Stimulated activated CD8-positive, alpha-beta memory T cell treated with anti-CD3 and anti-CD28 coated beads, Interleukin-4, amount 100 ng/mL, for 1 hour (primary cell): ENCODE measurements at places on chromosomes 11 and 22.

DNA sequence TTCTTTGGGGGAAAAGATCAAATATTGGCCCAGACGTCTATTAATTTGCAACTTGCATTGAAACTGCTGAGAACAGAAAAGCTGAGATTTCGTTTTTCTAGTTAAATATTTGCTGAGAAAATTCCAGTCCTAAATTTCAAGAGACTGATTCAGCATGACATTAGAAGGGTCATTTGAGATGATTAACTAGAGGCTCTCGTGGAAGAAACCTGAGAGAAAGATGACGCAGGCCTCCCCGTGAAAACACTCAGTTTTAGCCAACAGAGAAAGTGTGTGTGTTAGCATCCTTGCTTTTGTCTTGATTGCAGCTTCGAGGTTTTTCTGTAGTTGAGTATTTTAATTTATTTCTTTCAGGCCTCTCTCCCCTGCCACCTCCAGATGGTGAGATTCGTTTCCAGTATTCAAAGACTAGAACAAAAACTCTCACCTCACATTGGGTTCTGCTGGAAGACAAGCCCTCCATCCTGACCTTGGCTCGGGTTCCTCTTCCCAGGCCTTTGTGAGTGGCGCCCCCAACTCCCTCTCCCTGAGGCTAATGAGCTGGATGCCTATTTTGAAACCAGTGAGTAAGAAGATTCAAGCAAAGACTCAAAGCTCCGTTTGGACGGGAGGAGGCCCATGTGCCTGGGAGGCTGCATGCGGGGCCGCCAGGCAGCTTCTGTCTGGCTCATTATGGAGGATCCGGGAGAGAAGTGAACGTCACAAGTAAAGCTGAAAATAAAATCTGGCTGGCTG lies 52.4 kb downstream of the CELSR1 start:
- no peak for DNase-seq

DNA sequence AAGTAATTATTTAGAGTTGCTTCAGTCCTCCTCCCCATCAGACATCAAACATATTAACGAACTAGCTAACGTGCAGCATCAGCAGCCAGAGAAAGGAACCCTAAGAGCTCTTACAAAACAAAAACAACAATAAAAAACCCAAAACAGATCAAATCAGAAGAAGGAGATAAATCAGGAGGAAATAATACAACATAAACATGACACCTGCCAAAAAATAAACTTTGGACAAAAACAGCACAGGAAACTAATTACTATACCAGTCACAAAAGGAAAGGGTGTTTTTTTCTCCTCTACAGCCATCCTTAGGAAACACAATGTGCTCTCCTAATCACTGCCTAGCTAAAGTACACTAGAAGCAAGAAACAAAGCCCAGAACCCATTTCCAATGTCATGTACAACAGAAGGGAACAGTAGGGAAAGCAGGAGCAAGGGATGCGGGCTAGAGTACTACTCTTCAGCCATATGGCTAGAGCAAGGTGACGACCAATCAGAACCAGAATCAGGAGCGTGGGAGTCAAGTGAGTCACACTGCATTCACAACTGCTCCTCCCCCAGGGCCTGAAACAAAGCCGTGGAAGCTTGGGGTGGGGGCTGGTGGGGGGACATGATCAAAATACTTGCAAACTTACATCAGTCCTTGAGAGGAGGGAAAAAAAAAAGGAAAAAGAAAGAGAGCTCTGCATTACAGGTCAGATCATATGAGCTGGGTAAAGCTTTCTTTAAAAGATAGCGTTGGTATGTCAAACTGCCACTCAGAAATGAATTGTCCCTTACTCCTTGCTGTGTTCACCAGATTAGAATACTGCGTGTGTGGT lies 60.4 kb downstream of the LARGE2 start:
- no peak for DNase-seq

- no peak for DNase-seq
Observed at GRCh38 chr11:119445850-119446249, 22.9 kb upstream of the THY1 start.

DNA sequence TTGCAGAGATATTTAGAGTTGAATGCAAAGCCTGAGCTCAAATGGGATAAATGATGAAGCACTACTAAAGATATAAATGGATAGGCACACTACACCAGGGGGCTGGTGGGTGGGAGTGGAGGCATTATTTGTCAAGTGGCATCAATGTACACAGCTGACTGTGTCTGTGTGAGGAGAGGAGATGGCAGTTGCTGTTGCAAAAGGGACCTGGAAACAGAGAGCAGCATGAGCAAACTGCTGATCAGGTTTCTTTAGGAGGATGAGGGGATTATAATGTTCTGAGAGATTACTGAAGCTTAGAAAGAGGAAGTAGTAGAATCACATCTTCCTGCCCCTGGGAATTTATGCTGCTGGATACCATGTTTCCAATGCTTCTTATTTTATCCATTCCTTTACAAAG lies 39.4 kb upstream of the LIN7C start:
- no peak for DNase-seq

GRCh38 chr11:132254906-132255305 lies 884.5 kb downstream of the NTM start:
- DNase-seq, result no peak

DNA sequence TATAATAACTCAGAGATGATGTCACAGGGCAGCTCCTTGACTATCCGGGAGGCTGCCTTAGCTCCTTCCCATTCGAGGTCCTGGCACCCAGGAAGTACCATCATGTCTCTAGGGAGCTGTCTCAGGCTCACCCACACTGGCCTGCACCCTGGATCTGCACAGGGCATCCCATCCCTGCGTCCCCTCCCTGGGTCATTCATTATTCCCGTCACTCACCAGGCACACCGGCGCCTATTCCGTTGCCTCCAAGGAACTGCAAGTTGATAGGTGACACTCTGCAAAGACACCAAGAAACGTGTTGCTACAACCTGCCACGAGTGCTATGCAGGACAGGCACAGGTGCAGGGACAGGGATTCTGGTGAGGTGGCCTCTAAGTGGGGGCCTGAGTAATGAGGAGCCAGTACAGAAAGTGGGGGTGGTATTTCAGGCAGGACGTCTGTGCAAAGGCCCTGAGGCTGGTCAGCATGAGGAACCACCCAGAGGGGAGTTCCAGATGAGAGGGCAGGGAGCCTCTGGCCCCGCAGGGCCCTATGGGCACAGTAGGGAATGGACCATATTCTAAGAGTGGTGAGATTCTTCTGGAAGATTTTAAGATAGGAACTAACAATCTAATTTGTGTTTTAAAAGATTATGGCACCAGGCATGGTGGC lies 71.6 kb upstream of the SHANK2 start:
- no peak for DNase-seq

DNA sequence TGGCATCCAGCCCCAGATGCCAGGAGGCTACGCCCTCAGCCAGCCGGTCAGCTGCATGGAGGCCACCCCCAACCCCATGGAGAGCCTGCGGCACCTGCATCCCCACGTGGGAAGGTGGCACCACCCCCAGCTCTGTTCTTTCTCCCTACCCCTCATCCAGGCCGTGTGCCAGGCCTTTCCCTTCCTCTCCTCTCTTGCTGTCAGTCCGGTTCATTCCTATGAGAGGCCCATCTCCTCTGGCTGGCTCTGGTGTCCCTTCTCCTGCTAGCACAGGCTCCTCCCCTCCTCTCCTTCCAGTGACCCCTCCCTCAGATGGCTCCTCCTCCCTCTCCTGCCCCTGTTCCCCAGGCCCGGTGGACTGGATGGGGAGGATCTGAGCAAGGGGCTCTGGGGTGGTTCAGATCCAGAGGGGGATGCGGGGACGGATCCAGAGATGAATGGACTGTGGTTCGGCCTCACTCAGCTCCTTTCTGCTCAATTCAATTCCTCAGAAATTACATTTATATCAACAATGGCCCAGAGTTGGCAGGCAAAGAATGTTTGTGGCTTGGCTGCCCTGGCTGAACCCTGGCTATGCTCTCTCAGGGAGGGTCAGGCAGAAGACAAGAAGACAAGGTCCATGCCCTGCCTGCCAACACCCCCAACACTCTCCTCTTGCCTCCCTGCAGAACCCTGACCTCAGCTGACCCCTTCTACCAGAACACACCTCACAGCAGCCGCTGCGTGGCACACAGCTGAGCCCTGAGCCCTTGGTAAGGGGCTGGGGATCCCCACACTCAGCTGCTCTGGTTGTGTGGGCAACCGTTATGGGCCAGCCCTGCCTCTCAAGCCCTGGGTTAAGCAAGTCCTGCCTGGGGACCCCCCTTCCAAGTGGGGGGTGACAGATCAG lies 18.5 kb upstream of the LRRC10B start:
- no peak for DNase-seq

- DNase-seq, result no peak
Observed at GRCh38 chr11:112786196-112786595, 175.0 kb upstream of the NCAM1 start.

DNA sequence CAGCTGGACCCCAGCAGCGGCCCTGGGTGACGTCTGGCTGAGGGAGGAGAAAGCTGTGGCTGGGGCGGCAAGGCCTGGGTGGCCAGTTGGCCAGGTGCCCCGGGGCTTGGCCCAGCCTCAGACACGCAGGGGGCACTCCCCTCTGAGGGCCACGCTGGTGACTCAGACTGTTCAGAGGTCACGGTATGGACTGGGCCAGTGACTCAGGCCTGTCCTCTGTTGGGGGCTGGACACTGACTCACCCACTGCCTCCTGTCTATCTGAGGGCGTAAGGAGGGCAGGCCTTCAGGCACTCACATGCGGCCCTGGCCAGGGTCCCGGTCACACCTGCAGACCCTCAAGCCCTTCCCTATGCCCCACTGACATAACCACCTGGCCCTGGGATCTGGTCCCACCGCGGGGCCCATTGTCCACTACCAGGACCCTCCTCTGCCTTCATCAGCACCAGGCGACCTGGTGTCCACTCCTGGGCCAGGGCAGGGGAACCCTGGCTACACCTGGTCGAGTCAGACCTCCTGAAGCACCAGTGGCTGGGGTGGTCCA lies 3.7 kb upstream of the MUC5AC start:
- DNase-seq, result no peak

GRCh38 chr11:70506658-70506970 lies 108.3 kb downstream of the CTTN start:
- no peak for DNase-seq

DNA sequence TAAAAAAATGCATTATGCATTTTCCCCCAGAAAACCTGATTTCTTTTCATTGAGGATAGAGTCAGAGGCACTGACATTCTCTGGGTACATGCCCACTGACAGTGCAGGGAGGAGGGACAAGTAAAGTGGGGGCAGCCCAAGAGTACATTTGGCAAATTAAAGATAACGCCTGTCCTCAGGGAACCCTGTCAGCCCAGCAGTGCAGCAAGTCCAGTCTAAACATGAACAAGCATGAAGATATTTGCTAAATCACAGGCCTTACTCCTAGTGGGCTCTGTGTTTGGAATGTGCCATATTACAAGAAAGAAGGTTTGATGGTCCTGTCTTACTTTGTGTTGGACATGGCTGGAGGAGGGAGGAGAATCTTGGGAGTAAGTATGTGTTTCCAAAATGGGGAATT lies 37.9 kb downstream of the AMOTL1 start:
- no peak for DNase-seq

- no peak for DNase-seq
Observed at GRCh38 chr11:114496915-114497314, 57.6 kb downstream of the REXO2 start.

- DNase-seq, result no peak
Observed at GRCh38 chr11:73173755-73174494, 31.8 kb upstream of the FCHSD2 start.

- DNase-seq, result no peak
Observed at GRCh38 chr11:3723014-3723708, 52.0 kb upstream of the CHRNA10 start.

GRCh38 chr11:1447845-1448825 lies 38.4 kb downstream of the MOB2 start:
- no peak for DNase-seq

DNA sequence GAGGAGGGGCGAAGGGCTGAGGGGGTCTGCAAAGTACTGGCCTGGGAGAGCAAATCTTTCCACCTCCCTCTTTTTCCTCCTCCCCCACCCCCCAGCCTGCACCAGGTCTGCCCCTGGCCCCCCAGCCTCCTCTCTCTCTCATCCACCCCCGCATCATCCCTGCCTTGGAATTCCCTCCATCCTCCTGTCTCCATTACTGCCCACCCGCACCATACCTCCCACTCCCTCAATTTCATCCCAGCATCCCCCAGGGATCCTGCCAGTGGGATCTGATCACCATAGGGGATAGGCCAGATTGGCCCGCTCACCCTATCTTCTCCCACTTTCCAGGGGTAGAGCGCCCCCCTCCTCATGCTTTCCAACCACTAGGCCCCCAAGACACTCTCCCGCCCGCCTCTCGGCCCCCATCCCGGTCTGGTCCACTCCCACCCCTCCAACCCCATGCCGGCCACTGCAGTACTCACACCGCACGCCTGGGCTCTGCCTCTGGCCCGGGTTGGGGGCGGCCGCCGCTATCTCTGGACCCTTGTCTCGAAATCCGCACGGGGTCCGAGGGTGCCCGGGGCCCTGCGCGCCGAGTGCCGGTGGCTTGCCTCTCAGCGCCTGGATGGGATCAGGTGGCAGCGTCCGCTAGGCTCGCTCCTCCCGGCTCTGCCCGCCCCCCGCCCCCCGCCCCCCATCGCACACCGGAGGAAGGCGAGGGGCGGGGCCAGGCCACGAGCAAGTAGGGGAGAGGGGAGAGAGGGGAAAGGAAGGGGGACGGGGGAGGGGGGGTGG lies at the start of gene GAL3ST3:
GAL3ST3 (minus strand) TSS at position 615 of the 777 bp plus-strand sequence. CDS start 3,746 bp downstream, outside the sequence.
- no peak for DNase-seq

- no peak for DNase-seq
Observed at GRCh38 chr11:94199136-94200130, 70.8 kb downstream of the PANX1 start.

- DNase-seq, result no peak
Observed at GRCh38 chr11:60647087-60647486, 52.3 kb upstream of the MS4A8 start.

DNA sequence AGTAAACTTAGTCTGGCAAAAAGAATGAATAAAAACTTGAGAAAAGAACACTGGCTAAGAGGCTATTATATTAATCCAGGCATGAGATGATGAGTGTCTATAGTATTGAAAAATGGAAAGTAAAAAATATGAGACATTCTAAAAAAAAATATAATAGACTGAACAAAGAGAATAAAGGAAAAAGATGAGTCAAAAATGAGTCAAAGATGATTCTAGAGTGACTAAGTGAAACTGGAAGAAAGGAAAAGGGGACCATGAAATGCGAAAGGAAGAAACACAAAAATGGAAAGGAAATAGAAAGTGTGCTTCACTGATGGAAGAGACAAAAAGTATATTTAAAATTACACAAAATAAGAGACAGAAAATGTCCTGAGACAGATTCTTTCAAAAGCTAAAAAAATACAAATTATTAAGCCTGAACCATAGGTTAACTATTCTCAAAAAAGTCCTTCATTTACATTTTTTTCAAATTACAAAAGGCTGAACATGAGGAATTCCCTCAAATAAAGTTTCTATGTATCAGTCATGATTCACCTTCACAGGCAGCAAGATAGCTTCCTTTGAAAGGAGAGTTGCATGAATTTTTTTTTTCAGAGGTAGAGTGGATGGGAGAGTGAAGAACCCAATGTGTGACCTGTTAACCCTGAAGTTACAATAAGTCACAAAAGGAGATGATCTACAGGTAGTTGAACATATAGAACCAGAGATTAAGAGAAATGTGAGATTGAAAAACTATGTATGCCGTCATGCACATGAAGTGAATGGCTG lies 75.2 kb downstream of the EIF3M start:
- DNase-seq, result no peak

- no peak for DNase-seq
Observed at GRCh38 chr11:103532133-103532788, 423.0 kb downstream of the DYNC2H1 start.
